ENCODE measurements at places on chromosomes 2 and 18.

DNA sequence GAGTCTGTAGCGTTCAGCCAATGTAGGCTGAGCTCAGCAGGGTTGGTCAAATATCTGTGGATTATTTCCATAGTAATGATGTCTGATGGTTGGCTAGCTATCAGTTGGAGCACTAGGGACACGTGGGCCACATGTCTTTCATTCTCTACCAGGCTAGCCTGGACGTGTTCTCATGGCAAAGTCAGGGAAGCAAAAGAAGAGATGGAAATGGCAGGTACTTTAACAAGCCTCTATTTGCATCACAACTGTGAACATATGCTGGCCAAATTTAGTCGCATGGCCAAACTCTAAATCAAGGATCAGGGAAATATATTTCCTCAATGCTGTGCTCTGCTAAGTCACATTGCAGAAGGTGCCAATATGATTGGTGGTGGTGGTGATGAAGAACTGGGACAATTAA, 371.6 kb upstream of the CHST9 start:
- no peak for DNase-seq

DNA sequence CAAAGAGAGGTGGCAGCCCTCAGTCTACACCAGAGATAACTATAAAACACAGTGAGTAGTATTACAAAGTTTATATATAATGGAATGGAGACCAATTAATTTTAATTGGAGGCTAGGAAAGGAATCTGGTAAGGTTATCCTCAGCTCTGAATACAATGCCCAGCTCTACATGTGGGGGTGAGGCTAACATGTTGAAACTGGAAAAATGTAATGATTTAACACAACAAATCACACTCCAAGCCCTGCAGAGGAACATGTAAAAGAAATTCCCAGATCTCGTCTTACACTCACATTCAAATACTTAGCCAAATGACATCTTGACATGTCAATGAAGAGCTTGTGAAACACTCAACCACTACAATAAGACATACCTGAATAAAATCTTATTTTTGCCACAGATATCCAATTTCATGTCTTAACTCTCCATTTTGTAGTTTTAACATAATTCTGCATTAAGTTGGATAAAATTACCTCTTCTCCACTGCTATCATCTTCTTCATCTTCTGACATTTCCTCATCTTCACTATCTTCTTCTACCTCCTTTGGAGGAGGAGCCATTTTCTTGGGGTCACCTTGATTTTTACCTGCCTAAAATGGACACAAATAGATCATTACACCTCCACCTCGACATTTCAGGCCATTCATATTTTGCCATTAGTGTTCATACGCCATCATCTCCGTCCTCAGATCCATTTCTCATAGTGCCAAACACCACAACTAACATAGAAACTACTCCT, 1.4 kb downstream of the NCL start:
- DNase-seq, result no peak

DNA sequence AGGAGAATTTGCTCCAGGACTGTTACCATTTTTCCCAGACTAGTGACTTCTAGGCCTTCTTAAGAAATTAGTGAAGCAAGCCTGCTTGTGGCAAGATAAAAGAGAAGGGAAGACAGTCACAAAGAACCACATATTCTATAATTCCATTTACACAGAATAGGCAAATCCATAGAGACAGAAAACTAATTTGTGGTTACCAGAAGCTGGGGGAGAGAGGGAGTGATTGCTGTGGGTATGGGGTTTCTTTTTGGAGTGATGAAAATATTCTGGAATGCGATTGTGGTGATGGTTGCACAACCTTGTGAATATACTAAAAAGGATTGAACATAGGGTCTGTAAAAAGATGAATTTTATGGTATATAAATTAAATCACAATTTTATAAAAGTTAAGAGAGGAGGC, 37.5 kb upstream of the SIX2 start:
- DNase-seq, result no peak

GRCh38 chr18:13464432-13465123, 246.0 kb downstream of the LDLRAD4 start:
- DNase-seq, result no peak

GRCh38 chr2:119857742-119858141, 98.0 kb downstream of the PTPN4 start:
- no peak for DNase-seq

GRCh38 chr18:60053747-60054304, 154.0 kb downstream of the PMAIP1 start:
- DNase-seq, result no peak

- DNase-seq, result no peak
Observed at GRCh38 chr2:127651971-127652550, 6.1 kb downstream of the GPR17 start.

DNA sequence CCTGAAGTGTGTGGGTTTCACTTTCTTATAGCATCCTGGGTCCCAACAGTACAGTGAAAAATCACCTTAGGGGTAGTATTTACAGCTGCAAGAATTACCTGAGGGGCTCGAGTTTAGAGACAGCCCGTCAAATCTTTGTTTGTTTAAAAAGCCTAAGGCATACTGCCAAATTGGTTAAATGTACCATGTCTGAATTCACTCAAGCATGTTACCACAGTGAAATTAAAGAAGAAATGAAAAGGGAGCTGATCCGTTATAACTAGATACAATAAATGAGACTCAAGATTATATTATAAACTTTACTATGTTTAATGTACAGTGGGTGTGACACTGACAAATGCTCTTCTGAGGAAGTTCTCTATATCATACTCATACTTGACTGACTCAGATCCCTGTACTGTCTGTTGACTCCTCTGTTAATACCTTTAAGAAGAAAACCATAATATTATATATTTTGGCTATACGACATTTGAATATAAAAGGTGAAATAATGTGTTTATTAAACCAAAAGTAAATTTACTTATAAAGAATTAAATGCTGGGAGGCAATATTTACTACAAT, 107.3 kb downstream of the TMEFF2 start:
- DNase-seq, result no peak

DNA sequence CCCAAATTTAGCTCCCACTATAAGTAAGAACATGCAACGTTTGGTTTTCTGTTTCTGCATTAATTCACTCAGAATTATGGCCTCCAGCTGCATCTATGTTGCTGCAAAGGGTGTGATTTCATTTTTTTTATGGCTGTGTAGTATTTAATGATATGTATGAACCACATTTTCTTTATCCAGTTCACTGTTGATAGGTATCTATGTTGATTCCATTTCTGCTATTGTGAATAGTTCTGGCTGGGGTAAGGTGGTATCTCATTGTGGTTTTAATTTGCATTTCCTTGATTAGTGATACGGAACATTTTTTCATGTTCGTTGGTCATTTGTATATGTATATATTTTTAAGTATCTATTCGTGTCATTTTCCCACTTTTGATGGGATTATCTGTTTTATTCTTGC, 674.3 kb downstream of the NUP35 start:
- DNase-seq, result no peak

DNA sequence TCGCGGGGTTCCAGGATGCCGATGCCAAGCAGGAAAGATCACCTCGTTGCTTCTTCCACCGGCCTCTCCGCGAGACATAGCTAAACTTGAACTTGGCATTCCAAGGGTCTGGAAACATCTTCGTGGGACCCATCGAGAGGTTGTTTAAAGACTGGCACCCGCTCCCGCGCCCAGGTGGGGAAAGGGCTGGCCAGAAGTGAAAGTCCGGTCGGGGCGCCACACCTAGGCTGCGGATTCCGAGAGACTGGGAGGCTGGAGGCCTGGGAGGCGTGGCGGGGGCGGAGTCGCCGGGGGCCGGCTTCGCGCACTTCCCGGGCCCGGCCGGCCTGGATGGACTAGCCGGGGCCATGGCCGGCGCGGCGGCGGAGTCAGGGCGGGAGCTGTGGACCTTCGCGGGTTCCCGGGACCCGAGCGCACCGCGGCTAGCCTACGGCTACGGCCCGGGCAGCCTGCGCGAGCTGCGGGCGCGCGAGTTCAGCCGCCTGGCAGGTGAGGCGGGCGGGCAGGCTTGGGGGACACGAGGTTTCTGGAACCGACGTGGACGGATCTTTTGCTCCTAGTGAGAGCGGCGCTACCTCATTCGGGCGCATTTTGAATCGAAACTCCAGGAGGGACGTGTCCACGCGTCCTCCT, at the start of gene MOCOS:
Gene MOCOS, plus strand, starts transcription at position 305 of the 633 bp plus-strand sequence. Its CDS starts 43 bp downstream, at position 348.
- DNase-seq, result no peak

GRCh38 chr2:110860630-110861029, 128.3 kb downstream of the ACOXL start:
- no peak for DNase-seq

DNA sequence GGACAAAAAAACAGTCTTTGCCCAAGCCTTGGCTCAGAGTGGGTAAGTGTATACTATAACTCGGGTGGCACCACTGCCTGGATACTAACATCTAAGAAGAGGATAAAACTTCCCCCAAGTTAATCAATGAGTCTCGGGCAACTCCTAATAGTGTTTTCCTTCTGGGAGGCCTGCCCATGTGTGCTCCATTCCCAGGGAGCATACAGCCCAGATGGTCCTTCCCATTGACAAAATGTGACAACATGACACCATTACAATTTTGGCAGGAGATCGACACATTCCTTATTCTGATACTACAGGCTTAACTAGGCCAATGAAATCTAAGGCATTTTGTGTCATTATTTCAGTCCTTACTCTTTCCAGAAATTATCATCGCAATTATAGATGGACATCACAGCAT, 52.7 kb upstream of the CRIM1 start:
- no peak for DNase-seq

DNA sequence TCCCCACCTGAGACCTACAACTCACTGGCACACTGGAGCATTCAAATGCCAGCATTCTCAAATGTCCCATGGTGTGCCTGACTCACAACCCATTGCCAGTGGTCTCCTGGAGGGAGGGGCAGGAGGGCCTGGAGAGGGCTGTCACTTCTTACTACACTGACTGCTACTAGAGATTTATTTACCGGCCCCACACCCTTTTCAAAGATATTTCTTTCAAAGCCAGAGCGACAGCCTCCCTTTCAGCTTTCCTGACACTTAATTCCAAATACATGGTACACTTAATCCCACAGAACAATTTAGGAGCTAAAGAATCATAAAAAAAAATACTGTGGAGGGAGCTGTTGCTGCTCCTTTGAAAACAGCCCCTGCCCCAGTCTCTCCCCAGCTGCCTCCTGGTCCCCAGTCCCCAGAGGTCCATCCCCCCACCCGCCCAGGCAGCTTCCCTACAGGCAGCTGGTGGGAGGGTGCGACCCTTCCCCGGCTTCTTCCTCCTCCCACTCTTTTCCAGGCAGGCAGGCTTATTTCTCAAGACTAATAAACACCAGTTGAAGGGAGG, 129.1 kb upstream of the SMAD2 start:
- no peak for DNase-seq

DNA sequence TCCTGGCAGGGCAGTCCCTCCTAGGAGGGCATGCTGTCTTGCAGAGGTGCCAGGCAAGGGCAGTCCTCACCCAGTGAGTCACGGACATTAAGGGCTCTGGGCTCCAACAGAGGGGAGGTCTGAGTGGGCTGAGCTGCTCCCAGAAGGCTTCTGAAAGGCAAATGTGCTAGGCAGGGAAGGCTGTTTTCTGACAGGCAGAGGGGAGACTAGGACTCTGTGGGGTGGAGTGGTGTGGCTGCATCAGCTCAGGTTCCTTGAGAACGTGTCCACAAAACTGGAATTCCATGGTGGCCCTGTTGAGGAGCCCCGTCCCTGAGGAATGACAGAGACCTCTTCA, 283.5 kb downstream of the MYCN start:
- DNase-seq, result no peak

DNA sequence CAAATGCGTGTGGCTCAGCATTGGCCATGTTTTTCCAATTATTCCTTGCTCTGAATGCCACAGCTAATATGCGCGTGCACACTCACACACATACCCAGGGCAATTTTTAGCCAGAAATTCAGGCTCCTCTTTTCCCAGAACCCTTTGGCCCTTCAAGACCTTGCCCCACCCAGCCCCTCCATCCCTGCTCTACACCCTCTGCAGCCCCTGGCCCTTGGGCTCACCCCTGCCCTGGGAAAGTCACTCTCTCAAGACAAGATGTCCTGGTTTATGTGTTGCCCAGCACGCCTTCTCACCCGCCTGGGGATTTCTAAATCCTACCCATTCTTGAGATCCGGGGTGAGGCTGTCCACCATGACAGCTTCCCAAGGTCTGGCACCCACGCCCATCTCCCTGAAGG, 319.7 kb downstream of the CYP26B1 start:
- DNase-seq, result no peak

DNA sequence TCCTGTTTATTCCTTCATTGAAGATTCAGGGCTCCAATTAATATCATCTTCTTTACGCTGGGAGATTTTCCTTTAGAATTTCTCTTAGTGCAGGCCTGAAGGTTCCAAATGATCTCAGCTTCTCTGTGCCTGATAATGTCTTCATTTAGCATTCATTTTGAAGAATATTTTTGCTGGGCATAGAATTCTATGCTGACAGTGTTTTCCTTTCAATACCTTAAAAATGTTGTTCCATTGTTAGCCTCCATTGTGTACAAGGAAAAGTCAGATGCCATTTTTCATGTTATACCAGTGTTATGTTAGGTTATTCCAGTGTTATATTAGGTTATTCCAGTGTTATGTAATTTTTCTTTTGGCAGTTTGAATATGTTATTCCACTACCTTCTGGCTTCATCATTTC, 14.9 kb upstream of the OR6B3 start:
- DNase-seq, result no peak

DNA sequence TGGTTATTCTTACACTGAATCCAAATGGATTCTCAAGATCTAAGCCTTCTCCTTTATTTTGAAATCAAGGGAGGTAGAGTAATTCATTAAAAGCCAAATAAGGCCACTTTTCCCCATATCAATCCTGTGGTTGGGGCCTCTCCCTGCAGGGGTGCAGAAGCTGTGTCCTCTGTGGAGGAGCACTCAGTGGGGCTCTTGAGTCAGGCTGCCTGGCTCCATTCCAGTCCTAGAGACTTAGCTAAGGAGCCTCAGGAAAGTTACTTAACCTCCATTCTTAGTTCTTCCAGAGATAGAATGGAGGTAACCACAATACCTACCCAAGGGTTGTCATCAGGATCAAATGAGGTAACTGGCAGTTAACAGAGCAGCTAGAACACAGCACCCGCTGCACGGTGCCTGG, 564.3 kb downstream of the CMPK2 start:
- DNase-seq, result no peak

DNA sequence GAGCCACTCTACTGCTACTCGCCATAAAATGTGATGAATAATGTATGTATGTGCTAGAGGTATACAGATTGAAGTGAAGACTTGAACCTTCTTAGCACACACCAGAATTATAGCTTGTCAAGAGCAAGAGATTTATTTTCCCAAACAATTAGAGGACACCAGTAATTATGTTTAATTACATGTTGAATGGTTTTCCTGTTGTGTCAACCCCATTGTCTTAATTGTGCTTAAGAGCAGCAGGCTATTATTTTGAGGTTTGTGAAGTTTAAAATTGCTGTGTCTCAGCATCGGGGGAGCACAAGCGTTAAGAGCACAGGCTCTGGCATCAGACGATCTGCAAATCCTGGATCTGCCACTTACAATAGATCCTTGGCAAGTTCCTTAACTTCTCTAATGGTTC, 29.0 kb downstream of the KIF5C start:
- DNase-seq, result no peak

- DNase-seq, result no peak
Observed at GRCh38 chr2:237614151-237614720, 13.2 kb upstream of the LRRFIP1 start.

DNA sequence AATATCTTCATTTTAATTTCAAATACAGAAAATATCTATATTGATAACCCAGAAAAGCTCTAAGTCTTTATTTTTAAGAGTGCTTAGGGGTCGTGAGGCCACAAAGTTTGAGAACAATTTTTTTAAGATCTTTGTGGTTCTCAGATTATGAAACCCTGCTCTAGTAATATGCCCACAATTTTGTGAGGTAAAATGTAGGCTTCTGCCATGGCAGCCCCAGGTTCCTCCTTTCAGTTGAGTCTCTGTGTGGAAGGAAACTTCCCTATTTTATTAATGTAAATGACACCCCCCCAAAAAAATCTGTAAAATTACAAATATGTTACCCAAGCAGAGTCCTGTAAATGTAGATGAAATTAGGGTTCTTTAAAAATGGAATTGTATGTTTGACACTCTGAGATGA, 600.5 kb downstream of the SATB2 start:
- no peak for DNase-seq
